Smooth muscle cell of the coronary artery (primary cell): ENCODE measurements at places on chromosomes 5 and 9. TPM values are rescaled to one million over a fixed set of nuclear protein-coding genes. Genes with fewer than 3 reads are reported as not detected.

SLC6A19 gene
- total RNA-seq, result not detected in 2 replicates

PCDHB15 gene
- total RNA-seq, result 0.70 and 1.2 TPM in 2 replicates

CSNK1G3 gene
- total RNA-seq, result 33.1 and 38.2 TPM in 2 replicates

NR2F1 gene
- 11.7 and 14.7 TPM in 2 replicates for total RNA-seq

FBLL1 gene
- 0.15 and 3.0 TPM in 2 replicates for total RNA-seq

CCDC192 gene
- not detected in 2 replicates for total RNA-seq

FCHO2 gene
- total RNA-seq, result 8.9 and 10.6 TPM in 2 replicates

HSPA9 gene
- 173 and 212 TPM in 2 replicates for total RNA-seq

DMRT2 gene
- total RNA-seq, result 0.23 and 0.45 TPM in 2 replicates

FOXE1 gene
- not detected in 2 replicates for total RNA-seq

RASGEF1C gene
- total RNA-seq, result not detected in 2 replicates

CTXN3 gene
- total RNA-seq, result not detected in 2 replicates

SPINK4 gene
- total RNA-seq, result not detected in 2 replicates

SLC46A2 gene
- not detected in 2 replicates for total RNA-seq

LHX3 gene
- total RNA-seq, result not detected in 2 replicates

PCDHGA11 gene
- total RNA-seq, result 4.7 and 7.1 TPM in 2 replicates

LCN9 gene
- total RNA-seq, result not detected in 2 replicates

ZNF782 gene
- 1.4 and 2.8 TPM in 2 replicates for total RNA-seq

FRRS1L gene
- under 0.01 and 0.94 TPM in 2 replicates for total RNA-seq

ZNF300 gene
- total RNA-seq, result 3.3 and 8.3 TPM in 2 replicates

RPS14 gene
- total RNA-seq, result 4,222 and 6,128 TPM in 2 replicates

PCDHGC4 gene
- 0.90 and 2.5 TPM in 2 replicates for total RNA-seq

HAVCR1 gene
- not detected in 2 replicates for total RNA-seq

GPR150 gene
- 0.45 TPM in 1 of 2 replicates, not detected in the other for total RNA-seq

IL5 gene
- total RNA-seq, result not detected in 2 replicates

PIP5KL1 gene
- 0.45 and 0.94 TPM in 2 replicates for total RNA-seq

PPP3R2 gene
- total RNA-seq, result not detected in 2 replicates

SHC3 gene
- 10.9 and 36.8 TPM in 2 replicates for total RNA-seq

CDH9 gene
- total RNA-seq, result not detected in 2 replicates

IL4 gene
- not detected in 2 replicates for total RNA-seq

PLEKHG4B gene
- under 0.01 TPM in 1 of 2 replicates, not detected in the other for total RNA-seq

AJM1 gene
- 0.90 and 1.6 TPM in 2 replicates for total RNA-seq

LRRC19 gene
- not detected in 2 replicates for total RNA-seq

PDLIM4 gene
- 17.3 and 34.6 TPM in 2 replicates for total RNA-seq

MBLAC2 gene
- 2.1 and 4.4 TPM in 2 replicates for total RNA-seq

TRIM7 gene
- 0.47 and 2.9 TPM in 2 replicates for total RNA-seq

GDA gene
- not detected in 2 replicates for total RNA-seq

CLIC3 gene
- total RNA-seq, result 1.3 and 4.6 TPM in 2 replicates

C8G gene
- total RNA-seq, result not detected in 2 replicates
